ENCODE measurements at places on chromosomes 5 and 9.
A peak's percentile ranks its signal among the peaks of the same experiment; 100 is the strongest.

- DNase-seq = no peak
Observed at GRCh38 chr9:96241391-96241809, 60.6 kb downstream of the HSD17B3 start.

DNA sequence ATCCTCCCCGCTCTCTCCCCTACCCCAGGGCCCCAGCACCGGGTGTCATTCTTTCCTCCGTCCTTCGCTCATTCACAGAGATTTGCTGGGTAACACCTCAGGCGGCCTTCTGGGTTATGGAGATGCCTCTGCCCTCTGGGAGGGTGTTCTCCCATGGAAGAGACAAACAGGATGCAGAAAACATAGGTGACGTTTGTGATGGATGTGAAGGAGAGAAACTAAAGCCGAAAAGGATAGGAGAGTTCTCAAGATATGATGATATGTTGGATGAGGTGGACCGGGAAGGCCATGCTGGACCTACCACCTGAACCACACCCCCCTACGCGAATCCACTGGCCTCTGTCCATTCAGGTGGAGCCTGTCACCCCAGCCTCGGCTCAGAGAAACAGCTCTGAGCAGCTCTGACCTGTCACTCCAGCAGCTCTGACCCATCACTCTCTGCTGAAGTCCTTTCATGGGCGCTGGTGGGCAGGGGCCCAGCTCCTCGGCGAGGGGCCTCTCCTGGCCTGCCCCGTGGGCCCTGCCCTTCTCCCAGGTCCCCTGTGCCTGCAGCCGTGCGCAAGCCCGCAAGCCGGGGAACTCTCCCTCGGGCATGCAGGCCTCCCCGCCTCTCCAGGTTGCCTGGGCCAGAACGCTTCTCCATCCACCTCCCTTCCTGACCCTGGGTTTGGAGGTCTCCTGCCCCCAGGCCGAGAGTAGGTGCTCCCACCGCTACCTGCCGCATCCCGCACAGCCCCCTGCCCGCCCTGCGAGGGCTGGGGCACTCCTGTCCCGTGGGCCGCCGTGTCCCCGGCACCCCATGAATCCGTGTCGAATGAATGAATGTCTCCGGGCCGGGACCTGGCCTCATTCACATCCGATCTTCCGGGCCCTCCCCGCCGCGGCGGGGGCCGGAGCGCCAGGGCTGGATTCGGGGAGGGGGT is 717 bp upstream of the NCS1 start:
- no peak for DNase-seq

GRCh38 chr5:166356096-166356495 is 1935.3 kb upstream of the WWC1 start:
- no peak for DNase-seq

DNA sequence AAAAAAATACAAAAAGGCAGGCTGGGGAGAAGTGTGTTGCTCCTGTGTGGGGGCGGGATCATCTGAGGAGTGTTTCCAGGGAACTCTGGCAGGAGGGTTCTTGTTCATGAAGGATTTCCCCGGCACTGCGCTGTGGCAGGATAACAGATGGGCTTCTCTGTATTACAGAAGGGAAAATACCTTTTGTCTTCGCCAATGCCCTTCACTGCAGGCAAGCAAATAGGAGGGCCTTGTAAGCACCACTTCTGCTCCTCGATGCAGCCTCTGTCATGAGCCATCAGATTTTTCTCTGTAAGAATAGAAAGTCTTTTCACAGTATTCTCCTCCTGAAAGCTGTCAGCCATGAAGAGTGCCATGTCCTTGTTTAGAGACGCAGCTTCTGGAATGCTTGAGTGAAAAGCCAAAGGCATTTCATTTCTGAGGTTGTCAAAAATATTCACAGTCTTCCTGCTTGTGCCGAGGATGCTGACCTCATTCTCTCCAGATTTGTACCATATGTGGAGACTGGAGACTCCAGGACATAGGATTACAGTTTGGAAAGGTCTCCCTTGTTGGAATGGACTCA is 294.0 kb downstream of the YTHDC2 start:
- DNase-seq = no peak

- no peak for DNase-seq
Observed at GRCh38 chr9:136075134-136075841, 19.8 kb downstream of the NACC2 start.

GRCh38 chr5:93620487-93621326 is 37.7 kb downstream of the NR2F1 start:
- DNase-seq = peak; percentile 17

DNA sequence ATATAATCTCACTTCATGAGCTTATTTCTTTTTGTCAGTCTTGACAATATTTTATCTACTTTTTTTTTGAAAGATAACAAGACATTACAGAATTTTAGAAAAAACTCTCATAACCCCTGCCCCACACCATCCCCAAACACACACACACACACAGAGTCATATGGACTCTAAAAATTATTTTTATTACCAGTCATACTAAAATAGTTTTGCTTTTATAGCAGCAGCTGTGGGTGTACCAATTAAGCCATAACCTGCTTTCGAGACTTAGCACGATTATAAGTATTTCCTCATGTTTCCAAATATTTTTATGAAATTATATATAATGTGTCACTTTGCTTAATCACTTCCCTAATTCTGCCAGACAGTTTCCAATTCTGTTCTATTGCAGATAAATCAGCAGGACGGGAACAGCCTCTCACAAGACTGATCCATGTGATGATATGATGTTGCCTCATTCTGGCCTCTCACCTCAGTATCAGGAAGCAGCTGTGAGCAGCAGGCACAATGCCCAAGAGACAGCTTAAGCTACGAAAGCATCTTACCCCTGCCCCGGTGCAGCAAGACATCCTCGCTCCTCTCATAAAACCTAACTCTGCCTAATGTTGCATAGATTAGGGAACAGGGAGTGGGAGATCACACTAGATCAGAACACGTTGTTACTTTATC is 7.0 kb downstream of the PDCL start:
- no peak for DNase-seq

DNA sequence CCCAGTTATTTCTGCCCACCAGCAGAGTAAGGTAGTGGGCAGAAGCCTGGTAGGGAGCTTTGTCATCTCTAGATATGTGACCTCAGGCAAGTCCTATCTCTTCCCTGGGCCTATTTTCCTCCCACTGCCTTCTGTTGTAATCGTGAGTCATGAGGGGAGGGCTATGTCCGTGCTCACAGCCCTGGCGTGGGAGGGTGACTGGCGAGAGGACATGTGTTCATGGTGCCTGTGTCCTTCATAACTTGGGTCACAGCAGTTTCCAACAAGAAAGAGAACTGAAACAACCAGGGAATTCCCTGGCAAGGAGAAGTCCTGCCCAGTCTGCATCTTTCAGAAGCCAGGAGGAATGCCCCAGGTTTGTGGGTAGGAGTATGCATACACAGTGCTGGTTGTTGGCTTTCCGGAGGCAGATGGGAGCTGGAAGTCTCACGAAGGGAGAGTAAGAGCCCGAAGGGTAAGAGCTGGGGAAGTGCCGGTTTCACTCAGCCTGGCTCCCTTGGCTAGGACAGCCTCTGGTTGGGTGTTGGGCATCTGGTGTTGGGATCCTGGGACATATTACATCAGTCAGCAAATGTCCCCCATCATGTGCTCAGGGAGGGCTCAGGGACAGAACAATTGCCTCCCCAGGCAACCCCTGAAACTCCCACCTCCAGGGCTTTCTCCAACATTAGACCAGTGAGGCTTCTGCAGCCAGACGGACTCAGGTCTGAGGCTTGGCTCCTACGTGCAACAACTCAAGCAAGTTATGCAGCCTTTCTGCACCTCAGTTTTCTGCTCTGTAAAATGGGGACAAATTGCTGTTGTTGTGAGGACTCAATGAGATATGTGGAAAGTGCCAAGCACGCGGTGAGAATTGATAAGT is 4.3 kb upstream of the TIFAB start:
- DNase-seq = no peak

- no peak for DNase-seq
Observed at GRCh38 chr5:107658528-107658927, 12.2 kb downstream of the EFNA5 start.

GRCh38 chr9:83006378-83006777 is 56.6 kb downstream of the RASEF start:
- DNase-seq = no peak

- DNase-seq = no peak
Observed at GRCh38 chr5:65037831-65038815, 269.4 kb downstream of the CWC27 start.

GRCh38 chr5:132962429-132963021 is 909 bp downstream of the AFF4 start:
- no peak for DNase-seq

- DNase-seq = no peak
Observed at GRCh38 chr5:21834863-21835262, 1018.3 kb downstream of the CDH12 start.

DNA sequence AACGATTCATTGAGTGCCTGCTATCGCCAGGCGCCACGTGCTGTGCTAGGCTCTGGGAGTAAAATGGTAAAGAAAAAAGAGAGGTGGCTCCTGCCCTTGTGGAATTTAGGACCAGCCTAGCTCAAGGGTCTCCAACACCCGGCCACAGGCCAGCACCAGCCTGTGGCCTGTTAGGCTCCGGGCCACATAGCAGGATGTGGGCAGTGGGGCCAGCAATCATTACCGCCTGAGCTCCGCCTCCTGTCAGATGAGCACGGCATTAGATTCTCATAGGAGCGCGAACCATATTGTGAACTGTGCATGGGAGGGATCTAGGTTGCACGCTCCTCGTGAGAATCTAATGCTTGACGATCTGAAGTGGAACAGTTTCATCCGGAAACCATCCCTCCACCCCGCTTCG is 1.5 kb downstream of the RMRP start:
- DNase-seq = no peak

DNA sequence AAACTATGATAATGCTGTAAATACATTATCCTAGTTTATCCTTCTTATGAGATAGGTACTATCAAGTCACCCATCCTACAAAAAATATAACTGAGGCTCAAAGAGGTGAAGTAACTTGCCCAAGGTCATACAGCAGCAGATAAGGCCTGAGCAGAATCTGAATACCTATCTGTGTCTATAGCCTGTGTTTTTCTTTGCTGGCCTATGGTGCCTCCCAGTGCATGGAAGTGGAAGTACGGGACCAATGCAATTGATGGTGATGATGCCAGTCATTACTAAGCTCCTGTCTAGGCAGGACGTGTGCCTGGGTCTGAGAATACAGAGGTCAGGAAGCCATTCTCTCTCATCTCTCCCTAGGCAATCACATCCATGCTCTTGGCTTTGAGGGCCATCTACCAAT is 67.8 kb downstream of the FAT2 start:
- no peak for DNase-seq

DNA sequence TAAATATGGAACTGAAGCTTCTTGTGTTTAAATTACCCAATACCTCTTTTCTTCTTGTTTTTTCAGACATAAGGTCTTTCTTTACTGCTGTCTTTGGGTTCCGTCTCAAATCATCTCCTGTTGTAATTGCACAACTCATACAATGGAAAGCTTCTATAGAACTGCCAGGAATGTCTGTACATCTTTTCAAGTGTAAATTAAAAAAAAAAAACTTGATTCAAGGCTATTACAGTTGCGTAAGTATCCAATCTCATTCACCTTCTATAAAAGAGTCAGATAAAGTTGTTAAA is 243.5 kb downstream of the ICE1 start:
- no peak for DNase-seq

- DNase-seq = no peak
Observed at GRCh38 chr9:126479515-126479914, 134.2 kb upstream of the LMX1B start.

- no peak for DNase-seq
Observed at GRCh38 chr5:122237906-122238305, 74.1 kb upstream of the SNCAIP start.

GRCh38 chr9:109779711-109780452 is at the start of gene PALM2AKAP2:
Gene PALM2AKAP2, plus strand, starts transcription at chr9:109780198. Its CDS starts 291 bp downstream, at chr9:109780489.
- no peak for DNase-seq

GRCh38 chr5:151622367-151623088 is 31.4 kb upstream of the FAT2 start:
- no peak for DNase-seq

Data from activated T-helper 1 cell treated with anti-CD3 and anti-CD28 coated beads, Interleukin-2, amount 50 U/mL, for 16 hours (primary cell).